ENCODE measurements at places on chromosomes 3 and 15. TPM values are rescaled to one million over a fixed set of nuclear protein-coding genes. Genes with fewer than 3 reads are reported as not detected.
A peak's percentile ranks its signal among the peaks of the same experiment; 100 is the strongest.

Gene UCN2
- not detected for total RNA-seq

Gene PLSCR2
- total RNA-seq: 0.73 TPM

DNA sequence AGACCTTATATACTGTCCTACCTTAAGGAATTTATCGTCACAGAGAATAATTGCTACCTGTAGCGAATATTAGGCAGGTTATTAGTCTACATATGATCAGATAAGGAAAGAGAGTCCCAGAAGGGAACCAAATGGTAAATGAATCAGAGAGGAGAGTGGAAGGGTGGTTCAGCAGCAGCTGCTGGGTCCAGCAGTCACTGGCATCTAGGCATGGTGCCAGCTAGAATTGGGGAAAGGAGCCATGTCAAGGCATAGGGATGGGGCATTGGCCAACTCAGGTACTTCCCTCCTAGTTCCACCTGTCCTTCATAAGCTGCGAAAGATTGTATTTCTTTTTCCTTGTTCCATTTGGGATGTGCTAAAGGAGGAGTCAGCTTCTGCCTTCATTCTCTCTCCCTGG is 23.4 kb downstream of the HACD3 start:
- H3K27me3 ChIP-seq: no peaks in the 10 kb centered on the region
- DNase-seq: no peak
- no peaks in the 10 kb centered on the region for H3K4me1 ChIP-seq
- no peak overlapping the region for H3K27ac ChIP-seq

- H3K27ac ChIP-seq: no peak overlapping the region
- H3K27me3 ChIP-seq: no peaks in the 10 kb centered on the region
- no peaks in the 10 kb centered on the region for H3K36me3 ChIP-seq
Observed at GRCh38 chr15:41561777-41562145, 2.7 kb downstream of the TYRO3 start.

DNA sequence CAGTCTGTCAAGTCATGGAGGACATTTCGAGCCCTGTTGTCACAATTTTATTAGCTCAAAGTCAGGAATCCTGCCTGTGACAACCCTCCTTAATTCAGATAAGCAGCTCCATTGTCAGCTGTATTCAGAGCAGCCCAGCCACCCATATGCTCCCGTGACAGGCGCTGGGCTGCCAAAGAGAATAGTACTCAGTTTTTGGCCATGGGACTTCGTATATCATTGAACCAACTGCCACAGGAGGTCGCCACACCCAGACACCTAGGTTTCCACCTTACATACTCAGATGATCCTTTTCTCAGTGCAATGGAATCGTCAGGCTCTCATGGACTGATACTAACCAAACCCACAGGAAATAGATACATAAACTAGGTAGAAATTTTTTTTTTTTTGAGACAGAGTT is 100.2 kb downstream of the C3orf70 start:
- H3K4me1 ChIP-seq: no peaks in the 10 kb centered on the region
- peaks cover 11% of the 10 kb centered on the region for H3K36me3 ChIP-seq
- DNase-seq: no peak

- H3K27ac ChIP-seq: no peak overlapping the region
- no peaks in the 10 kb centered on the region for H3K27me3 ChIP-seq
- H3K4me3 ChIP-seq: no peak overlapping the region
- no peak for DNase-seq
Observed at GRCh38 chr3:115638241-115638640, 14.9 kb downstream of the GAP43 start.

DNA sequence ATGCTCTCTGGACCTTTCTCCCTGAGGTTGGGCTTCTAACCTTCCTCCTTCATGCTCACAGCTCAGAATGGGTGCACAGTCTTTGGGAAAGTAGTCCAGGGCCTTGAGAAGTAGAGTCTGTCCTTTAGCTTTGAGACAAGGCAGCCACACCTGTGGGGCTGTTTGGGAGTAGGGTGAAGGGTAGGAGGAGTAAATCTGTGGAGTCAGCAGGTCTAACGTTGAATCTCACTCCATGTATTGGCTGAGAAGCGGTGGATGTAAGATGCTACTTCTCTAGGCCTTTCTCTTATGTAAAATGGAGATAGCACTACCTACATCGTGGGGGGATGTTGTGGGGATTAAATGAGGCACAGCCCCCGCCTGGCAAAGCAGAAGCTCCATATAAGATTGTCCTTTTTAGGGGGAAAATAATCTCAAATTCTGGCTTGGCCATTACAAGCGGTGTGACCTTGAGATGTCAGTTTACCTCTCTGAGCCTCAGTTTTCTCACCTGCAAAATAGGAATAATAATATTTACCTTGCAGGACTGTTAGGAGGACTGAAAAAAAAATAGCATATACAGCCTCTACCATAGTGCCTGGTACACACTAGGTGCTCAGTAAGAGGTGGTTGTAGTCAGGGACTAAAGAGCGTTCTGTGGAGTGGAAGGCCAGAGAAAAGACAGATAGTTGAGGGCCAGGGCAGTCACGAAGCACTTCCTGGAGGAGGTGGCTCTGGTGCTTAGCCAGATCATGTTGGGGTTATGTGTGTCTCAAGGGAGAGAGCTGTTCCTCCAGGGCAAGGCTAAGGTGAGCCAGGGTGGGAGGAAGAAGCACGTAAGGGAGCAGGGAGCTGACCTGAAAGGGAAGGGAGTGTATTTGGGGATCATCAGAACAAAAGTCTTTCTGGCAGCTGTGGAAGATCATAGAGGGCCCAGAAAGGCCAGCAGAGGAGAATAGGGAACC is 82.8 kb upstream of the MRPS22 start:
- H3K27me3 ChIP-seq: no peaks in the 10 kb centered on the region
- H3K36me3 ChIP-seq: no peaks in the 10 kb centered on the region
- no peak overlapping the region for H3K4me3 ChIP-seq

DNA sequence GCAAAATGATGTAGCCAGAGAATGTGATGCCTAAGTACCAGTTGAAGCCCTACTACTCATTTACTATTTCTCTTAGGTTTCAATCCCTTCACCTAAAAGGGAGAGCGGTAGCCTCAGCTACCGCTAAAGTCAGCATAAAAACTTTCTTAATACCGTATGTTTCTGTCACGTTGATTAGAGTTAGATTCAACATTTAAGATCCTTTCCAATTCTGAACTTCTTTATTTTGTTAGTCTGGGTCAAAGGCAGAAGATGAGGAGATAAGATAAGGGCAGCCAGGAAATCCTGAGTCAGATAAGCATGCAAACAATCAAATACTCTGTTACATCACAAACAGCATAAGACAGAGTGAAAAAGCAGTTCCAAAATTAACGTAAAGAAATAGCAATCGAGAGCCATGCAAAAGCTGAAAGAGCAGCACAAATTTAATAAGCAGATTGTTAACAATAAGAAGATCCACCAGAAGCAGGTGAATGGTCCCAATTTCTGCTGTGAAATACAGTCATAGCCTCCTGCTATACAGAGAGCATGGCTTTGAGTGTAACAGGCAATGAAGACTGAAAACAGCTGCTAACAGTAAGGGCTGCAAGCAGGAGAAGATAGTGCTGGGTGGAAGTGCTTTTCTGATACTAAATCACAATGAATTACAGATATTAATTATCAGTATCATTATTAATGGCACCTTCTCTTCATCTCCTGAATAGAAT is 3.0 kb downstream of the TMEM207 start:
- no peak for DNase-seq
- H3K4me3 ChIP-seq: no peak overlapping the region
- H3K27me3 ChIP-seq: no peaks in the 10 kb centered on the region

DNA sequence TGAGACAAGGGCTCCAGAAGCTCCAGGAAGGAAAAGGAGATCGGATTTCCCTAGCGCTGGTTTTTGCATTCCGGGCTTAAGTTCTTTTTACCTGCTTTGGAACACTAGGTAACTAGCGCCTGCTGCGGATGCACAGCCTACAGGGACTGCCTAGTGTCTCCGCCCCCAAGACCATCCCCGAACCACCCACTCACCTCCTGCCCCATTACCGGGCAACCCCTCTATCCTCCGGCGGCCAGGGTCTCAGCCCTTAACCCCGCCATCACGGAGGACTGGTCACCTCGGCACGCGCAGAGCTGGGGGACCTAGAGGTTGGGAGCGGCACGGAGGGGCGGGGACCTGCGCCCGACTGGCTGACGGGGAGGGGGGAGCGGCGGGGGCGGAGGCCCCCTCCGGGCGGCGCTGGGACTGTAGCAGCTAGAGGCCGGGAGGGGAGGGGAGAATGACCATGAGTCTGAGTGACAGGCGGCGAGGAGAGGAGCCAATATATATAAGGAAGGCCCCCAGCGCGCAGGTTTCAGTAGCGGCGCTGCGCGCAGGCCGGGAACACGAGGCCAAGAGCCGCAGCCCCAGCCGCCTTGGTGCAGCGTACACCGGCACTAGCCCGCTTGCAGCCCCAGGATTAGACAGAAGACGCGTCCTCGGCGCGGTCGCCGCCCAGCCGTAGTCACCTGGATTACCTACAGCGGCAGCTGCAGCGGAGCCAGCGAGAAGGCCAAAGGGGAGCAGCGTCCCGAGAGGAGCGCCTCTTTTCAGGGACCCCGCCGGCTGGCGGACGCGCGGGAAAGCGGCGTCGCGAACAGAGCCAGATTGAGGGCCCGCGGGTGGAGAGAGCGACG is at the start of gene DLL4:
TSS of gene DLL4 (plus strand) at position 520 of the 839 bp plus-strand sequence. CDS start 329 bp downstream, outside the sequence.
- no peaks in the 10 kb centered on the region for H3K36me3 ChIP-seq
- DNase-seq: peak; percentile 62
- no peak within 1 kb of the TSS for H3K27ac ChIP-seq
- peak within 1 kb of the TSS; percentile 46 for H3K4me3 ChIP-seq

GRCh38 chr3:174815750-174816149 is 43.4 kb upstream of the NAALADL2 start:
- no peaks in the 10 kb centered on the region for H3K4me1 ChIP-seq
- no peak for DNase-seq
- H3K27me3 ChIP-seq: no peaks in the 10 kb centered on the region
- H3K36me3 ChIP-seq: no peaks in the 10 kb centered on the region

- H3K36me3 ChIP-seq: no peaks in the 10 kb centered on the region
- H3K27me3 ChIP-seq: no peaks in the 10 kb centered on the region
- no peak overlapping the region for H3K4me3 ChIP-seq
Observed at GRCh38 chr3:140719841-140720614, 42.2 kb downstream of the TRIM42 start.

GRCh38 chr3:155394240-155394639 is 100.8 kb upstream of the STRIT1 start:
- no peak overlapping the region for H3K4me3 ChIP-seq
- no peak for DNase-seq

DNA sequence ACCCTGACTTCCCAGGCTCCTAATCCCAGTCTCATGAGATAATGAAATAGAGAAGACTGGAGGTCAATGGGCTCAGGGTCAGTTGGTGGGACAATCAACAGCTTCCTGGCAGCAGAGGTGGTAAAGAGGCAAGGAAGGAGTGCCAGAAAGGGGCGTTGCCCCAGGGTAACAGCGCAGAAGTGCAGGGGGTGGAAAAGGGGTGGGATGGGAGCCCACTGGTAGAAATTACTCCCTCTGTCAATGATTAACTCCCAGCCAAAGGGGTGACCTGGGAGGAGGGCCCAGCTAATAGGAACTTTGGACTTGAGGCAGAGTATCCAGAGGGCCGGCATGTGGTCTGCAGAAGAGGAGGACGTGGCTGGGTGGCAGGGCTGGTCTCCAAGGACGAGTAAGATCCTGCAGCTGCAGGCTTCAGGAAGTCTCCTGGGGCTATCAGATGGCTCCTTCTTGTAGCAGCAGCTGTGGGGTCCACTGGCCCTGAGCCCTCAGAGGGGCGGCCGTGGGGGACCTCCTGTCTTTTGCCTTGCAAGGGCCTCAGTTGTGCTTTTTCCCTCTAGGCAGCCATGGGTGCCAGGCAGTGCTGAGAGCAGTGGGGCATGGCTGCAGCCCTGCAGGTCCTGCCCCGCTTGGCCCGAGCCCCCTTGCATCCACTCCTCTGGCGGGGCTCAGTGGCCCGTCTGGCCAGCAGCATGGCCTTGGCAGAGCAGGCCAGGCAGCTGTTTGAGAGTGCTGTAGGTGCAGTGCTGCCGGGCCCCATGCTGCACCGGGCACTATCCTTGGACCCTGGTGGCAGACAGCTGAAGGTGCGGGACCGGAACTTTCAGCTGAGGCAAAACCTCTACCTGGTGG is 2.3 kb downstream of the GLYCTK start:
- no peaks in the 10 kb centered on the region for H3K27me3 ChIP-seq
- DNase-seq: no peak
- H3K27ac ChIP-seq: no peak overlapping the region
- H3K4me1 ChIP-seq: no peaks in the 10 kb centered on the region
- H3K36me3 ChIP-seq: no peaks in the 10 kb centered on the region

DNA sequence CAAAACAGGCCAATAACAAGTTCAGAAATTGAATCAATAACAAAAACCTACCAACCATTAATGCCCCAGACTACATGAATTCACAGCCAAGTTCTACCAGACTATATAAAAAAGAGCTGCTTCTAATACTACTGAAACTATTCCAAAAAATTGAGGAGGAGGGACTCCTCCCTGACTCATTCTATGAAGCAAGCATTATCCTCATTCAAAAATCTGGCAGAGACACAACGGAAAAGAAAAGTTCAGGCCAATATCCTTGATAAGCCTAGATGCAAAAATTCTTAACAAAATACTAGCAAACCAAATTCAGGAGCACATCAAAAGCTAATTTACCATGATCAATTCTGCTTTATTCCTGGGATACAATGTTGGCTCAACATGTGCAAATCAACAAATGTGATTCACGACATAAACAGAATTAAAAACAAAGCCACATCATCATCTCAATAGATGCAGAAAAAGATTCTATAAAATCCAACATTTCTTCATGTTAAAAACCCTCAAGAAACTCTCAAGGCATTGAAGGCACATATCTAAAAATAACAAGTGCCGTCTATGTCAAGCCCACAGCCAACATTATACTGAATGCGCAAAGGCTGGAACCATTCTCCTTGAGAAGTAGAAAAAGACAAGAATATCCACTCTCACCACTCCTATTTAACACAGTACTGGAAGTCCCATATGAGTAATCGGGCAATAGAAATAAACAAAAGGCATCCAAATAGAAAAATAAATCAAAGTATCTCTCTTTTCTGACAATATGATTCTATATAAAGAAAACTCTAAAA is 573.6 kb upstream of the GRM7 start:
- H3K36me3 ChIP-seq: no peaks in the 10 kb centered on the region
- no peak overlapping the region for H3K4me3 ChIP-seq
- no peak overlapping the region for H3K27ac ChIP-seq
- H3K4me1 ChIP-seq: no peaks in the 10 kb centered on the region
- no peaks in the 10 kb centered on the region for H3K27me3 ChIP-seq
